ENCODE measurements at places on chromosomes 6 and 20. TPM values are rescaled to one million over a fixed set of nuclear protein-coding genes. Genes with fewer than 3 reads are reported as not detected.

GRCh38 chr20:17485017-17485416 is 46.2 kb downstream of the BFSP1 start:
- peak; percentile 32 for DNase-seq

DNA sequence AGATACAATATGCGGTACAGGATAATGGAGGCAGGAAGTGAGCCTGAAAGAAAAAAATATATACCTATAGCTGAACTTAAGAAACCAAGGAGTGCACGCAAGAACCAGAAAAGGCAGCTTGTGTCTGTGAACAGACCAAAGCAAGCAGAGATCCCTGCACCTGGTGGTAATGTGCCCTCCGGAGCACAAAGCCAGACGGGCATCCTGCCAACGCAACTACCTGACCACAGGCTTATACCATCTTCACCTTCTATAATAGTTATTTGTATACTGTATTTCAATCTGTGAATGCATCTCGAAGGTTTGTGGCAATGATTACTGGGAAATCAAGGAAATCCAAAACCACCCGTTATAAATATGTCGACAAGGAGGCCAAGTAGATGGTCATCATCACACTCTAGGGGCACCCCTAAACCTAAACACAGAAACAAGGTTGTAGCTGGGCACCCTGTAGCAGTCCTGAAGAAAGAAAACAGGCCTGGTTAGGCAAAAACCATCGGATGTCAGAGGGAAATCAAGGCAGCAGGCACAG is 801 bp downstream of the FBXL4 start:
- DNase-seq: peak; percentile 31

RAB44 gene
- not detected for total RNA-seq

GRCh38 chr6:23319582-23319981 is 750.2 kb downstream of the HDGFL1 start:
- no peak for DNase-seq

- DNase-seq: no peak
Observed at GRCh38 chr6:30168741-30169140, 5.4 kb downstream of the TRIM15 start.

- DNase-seq: no peak
Observed at GRCh38 chr20:25243416-25243979, 4.4 kb upstream of the PYGB start.

DNA sequence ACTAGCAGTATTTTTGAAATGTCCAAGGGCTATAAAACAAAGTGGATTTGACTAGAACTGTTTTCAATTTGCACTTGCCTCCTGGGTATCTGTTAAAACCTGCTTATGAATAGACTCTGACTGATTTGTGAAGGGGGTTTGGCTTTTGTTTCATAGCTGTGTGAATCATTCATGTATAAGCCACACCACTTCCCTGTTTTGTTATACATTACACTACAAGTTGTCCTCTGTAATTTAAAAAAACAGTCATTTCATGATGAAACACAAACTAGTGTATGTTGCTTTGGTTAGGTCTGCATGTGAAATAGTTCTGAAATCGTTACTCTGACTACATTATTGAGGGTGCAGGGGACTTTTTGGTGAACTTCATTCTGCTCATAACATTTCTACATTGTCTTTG is 121.7 kb downstream of the NKAIN2 start:
- DNase-seq: peak; percentile 68

GRCh38 chr6:143196525-143197225 is 136.0 kb downstream of the AIG1 start:
- DNase-seq: peak; percentile 62

DNA sequence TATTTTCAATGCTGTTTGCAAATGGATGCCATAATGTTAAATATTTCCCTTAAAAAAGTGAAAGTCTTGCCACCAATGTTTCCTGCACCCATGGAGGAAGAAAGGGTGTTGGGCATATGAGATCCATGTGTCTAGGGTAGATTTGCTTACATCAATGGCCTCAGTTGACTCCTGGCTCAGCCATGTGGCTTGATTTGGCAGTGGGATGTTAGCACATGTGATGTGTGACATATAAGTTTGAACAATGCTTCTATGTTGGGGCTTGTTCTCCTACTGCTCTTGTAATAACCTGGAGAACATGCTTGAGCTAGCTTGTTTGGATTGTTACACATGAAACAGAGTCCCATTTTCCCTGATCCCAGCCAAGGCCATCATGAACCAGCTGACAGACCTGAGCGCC is 187.6 kb downstream of the SCP2D1 start:
- no peak for DNase-seq

DNA sequence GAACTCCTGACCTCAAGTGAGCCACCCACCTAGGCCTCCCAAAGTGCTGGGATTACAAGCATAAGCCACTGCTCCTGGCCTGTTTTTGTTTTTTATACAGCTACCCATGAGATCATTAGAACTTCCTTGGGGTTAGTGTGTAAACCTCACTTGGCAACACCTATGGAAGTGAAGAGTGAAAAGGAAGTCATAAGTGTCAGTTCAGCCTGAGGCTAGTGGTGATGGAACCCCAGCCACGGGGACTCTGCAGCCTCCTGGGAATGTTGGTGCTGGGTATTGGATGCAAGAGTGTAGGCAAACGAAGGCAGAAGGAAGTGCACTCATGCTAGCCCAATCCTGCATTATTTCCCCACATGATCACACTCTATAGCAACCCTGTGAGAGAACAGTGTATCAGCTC is 33.6 kb upstream of the FUCA2 start:
- no peak for DNase-seq

HTR1B gene
- total RNA-seq: not detected

DNA sequence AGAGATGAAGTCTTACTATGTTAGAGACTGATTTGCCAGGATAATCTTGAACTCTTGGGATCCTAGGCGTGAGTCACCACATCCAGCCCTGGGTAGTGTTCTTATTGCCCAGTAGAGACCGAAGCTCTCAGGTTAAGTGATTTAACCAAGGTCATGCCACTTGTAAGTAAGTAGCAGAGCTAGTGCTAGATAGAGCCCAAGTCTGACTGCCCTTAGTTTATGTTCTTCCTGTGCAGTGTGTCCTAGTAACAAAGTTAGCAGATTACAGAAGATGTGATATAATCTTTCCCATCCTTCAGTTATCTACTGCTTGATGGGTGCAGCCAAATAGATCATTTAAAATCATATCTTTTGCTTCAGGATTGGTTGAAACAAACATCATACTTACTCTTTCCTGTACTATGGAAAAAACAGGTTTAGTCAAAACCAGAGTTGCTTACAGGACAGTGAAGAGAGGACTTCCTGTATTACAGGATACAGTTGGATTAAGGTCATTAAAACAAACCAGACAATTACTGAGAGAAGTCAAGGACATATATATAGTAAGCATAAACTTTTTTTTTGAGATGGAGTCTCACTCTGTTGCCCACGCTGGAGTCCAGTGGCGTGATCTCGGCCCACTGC is 9.5 kb upstream of the PABPC1L start:
- no peak for DNase-seq

DNA sequence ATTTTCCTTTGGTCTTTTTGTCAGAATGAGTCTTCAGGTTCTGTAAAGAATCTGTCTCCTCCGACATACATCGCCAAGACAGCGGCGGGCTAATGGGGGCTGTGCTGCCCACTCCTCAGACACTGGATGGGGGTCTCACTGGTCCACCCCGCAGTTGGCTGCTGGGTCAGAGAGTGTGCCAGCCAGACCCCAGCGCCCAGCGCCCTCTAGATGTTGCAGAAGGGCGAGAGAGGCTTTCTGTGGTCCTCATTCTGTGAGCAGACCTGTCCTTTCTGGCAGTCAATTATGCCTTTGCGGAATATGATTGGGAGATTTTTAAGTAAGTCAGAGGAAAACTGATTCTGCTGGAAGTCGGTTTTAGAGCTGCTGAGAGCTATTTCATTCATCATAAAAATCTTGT is 7.8 kb upstream of the CCR6 start:
- no peak for DNase-seq

KHDRBS2 gene
- not detected for total RNA-seq

DNA sequence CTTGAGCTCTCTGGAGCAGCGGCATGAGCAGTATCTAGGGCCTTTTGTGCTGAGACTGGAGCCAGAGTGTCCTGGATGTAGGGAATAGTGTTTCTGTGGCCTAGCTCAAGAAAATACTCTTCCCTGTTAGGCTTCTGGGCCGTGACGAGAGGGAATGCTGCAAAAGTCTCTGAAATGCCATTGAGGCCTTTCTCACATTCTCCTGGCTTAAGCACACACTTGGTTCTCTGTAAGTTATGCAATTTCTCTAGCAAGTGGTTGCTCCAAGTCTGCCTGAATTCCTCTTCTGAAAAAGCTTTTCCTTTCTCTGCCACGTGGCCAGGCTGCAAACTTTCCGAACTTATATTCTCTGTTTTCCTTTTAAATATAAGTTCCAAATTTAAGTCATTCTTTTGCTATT is 744.4 kb downstream of the GRIK2 start:
- DNase-seq: no peak

TRIM10 gene
- total RNA-seq: not detected

DNA sequence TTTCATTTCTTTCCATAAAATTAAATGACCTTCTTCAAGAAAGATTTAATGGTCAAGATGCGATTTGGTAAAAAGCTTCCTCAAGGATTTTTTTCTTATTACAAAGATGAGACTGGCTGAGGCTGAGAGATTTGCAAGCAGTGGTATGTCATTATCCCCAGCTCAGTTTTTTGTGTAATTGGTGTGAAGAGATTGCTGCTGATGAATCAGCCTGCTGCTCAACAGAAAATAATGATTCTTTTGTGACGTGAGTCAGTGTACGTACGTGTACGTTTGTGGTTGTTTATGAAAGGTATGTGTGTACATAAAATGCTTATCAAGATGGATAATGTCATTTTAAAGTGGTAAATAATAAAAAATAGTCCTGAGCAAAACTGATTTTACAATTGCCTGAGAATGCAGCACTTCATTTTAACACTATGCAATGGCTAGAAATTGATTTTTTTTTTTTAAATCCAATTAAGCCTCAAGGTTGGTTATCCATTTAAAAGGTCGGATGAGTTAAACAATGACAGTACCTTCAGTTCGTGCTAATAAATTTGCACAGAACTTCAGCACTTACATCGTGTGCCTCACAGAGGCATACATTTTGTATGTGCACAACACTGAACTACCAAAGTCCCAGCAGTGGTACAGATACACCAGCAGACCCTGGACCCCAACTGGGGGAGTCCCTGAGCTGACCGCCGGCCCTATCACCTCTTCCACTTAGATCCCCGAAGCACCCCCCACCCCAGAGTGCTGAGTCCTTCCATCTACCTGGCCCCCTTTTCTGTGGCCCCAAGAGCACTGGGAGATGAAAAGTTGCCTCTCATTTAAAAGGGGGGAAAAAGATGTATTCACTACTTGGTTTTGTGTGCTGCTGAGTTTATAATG is 9.7 kb upstream of the NPEPL1 start:
- DNase-seq: no peak
